Hematopoietic multipotent progenitor cell treated with erythropoietin and hydrocortisone succinate and interleukin-3 and kit ligand, for 6 days (in vitro differentiated cells): ENCODE measurements at places on chromosomes 1 and 21.

DNA sequence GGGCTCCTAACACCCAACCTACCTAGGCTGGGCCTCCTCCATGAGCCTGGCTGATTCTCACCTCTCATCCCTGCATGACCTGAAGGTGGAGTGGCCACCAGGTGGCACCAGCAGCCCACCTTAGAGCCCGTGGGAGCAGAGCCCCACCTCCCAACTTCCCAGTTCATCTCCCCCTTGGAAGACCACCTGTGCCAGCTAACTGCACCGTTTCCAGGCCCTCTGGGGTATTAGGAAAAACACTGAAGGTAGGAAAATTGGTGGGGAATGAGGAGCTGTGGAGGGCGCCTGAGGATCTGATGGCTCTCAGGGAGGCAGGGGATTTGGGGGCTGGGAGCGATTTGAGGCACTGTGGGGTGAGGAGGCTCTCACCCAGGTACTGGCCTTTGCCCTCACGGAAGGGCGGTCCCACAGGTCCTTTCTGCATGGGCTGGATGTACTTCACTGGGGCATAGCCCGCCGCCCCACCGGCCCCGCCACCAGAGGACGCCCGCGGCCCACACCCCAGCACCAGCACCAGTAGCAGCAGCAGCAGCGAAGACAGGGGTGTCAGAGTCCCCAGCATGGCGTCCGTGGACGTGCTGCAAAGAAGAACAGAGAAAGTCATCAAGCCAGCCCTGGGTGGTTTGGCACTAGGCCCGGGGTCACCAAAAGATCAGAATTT, 11.1 kb downstream of the ADPRS start:
- peak; percentile 87 for DNase-seq

DNA sequence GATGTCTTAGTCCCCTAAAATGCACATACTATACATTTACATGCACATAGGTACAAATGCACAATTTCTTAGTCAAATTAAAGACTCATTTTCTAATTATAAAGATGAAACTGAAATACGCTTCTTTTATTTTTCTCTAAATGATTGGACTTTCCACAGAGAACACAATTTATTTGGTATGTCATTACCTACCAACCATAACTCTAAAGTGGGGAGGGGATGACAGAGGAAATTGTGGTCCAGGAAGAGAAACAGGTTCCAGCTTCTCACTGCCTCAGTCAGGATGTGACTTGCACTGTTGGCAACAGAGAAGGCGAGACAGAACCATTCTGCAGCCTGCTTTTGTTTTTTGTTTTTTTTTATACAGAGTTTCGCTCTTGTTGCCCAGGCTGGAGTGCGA, 1189.2 kb downstream of the PLA2G4A start:
- no peak for DNase-seq

DNA sequence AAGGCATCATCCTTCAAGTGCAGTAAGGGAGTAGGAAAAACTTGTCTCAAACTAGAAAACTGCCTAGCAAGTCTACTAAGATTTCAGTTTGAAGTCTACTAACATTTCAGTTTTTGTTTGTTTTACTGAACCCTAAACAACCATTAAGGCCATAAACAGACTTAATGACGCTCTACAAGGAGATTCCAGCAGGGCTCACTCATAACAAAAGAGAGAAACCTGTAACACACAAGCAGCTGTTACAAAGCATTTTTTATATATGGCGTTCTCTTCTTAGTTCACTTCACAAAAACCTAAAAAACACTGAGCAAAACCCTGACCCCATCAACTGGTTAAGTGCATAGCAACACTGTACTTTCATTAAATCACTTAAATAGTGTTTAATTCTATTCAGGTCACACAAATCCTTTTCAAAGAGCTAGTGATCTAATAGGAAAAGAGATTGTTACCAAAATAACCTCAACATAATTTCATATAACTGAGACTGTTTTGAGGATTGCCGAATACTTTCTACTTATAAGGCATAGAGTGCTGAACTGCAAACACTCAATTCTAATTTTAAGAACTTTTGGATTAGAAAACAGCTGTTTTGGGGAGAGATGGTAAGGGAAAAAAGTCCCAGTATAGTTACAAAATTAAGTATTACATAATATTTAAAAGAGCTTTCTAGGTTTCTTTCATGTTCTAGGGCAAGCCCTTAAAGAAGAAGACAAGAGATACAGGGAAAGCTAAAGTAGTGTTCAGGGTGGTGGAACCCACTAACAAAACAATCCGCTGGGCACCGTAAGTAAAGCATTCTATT, 1.4 kb downstream of the B3GALNT2 start:
- DNase-seq = peak; percentile 47

DNA sequence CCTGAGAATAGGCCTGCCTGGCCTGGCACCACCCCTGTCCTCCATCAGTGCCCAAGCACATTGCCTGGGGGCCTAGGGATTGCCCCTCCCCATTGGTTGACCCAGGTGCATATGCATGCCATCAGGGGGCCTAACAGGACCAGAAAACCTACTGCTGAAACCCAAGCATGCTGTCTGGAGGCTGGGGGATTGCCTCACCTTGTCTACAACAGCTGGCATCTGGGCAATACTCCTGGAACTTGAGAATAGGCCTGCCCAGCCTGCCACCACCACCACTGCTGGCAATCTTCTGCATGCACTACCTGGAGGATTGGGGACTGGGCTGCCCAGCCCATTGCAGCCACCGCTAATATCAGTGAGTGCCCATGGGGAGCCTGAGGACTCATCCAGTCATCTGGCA, 56.1 kb upstream of the BCL10 start:
- no peak for DNase-seq

GRCh38 chr21:22796147-22796546, 1797.9 kb downstream of the NCAM2 start:
- no peak for DNase-seq

DNA sequence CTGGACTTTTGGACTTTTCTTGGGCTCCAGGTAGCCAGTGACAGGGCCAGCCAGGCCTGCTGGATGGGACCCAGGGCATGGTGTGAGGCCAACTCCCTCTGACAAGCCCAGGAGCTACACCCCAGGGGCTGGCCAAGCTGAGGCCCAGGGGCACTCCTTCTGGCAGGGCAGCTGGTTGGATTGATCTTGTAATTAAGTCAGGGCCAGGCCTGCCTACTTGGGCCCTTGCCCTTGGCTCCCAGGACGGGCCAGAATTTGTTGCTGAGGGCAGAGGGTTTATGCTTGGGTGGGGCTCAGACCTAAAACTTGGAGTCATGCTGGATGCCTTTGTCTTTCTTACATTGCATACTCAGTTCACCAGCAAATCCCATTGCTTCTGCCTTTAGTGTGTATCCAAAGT, 20.7 kb downstream of the KCNA2 start:
- DNase-seq = no peak

- DNase-seq = no peak
Observed at GRCh38 chr21:16583556-16583955, 853.8 kb downstream of the USP25 start.

GRCh38 chr21:42307106-42307505, 8.1 kb downstream of the TFF3 start:
- DNase-seq = no peak

DNA sequence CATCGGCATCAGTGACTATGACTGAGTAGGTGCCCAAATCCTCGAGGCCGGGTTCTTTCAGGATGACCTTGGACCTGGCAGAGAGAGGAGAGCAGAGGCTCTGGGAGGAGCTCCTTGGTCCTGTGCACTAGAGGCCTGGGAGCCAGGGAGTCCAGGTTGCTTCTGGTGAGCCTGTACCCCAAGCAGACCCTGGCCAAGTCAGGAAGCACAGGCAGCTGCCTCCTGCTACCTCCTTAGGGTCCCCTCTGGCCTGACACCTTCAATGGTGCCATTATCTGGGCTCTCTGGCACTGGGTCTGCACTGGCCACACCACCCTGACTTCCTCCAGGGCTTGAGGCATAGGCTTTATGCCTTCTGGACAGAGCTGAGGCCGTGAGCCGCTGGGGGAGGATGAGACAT, 37.7 kb downstream of the MYOM3 start:
- DNase-seq = no peak

GRCh38 chr1:1004780-1005697, 5.1 kb upstream of the HES4 start:
- DNase-seq = peak; percentile 81

- no peak for DNase-seq
Observed at GRCh38 chr1:229058111-229058561, 212.8 kb upstream of the RAB4A start.

DNA sequence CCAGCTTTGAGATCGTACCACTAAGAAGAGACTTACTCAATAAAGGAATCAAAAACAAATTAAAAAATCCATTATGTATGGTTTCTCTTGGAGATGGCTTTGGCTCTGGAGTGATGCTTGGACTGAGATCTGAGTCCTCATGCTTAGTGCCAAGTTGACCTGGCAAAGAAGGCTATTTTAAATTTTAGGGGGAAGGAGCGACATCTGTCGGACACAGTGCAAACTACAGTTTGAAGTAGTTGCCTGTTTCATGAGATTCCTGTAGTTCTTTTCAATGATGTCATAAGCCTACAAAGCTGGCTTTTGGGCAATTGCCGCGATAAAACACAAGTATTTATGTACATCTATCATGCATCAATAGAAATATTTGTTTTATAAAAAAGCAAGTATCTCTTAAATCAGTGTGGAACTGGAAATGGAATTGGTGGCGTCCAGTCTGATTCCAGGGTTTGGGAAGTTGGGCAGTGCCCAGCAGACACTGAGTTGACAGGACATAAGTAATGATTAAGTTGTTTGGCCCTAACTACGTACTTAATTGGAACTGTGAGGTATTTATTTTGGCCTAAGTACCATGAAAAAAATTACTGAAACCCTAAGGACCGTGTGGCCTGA, 50.0 kb downstream of the TBCE start:
- DNase-seq = peak; percentile 77

GRCh38 chr1:200224315-200224714, 185.5 kb downstream of the ZNF281 start:
- DNase-seq = no peak

GRCh38 chr1:110053552-110054428, 16.7 kb downstream of the ALX3 start:
- peak; percentile 69 for DNase-seq

DNA sequence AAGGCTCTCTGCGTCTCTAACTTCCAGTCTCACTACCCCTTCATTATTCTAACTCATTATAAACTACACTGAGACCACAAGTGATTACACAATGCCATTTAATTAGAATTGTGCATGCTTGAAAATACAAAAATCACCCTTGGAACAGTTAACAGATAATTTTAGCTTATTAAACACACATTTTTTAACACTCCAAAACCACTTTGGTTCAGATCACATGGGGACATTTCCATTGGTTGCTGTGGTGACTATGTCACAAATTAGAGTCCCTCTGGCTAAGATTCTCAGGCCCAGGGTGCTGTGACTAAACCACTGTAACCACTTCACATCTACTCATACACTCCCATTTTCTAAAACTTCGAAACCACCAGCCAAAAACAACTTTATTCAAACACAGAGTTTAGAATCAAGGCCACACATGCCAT, 43.0 kb downstream of the JAK1 start:
- no peak for DNase-seq

DNA sequence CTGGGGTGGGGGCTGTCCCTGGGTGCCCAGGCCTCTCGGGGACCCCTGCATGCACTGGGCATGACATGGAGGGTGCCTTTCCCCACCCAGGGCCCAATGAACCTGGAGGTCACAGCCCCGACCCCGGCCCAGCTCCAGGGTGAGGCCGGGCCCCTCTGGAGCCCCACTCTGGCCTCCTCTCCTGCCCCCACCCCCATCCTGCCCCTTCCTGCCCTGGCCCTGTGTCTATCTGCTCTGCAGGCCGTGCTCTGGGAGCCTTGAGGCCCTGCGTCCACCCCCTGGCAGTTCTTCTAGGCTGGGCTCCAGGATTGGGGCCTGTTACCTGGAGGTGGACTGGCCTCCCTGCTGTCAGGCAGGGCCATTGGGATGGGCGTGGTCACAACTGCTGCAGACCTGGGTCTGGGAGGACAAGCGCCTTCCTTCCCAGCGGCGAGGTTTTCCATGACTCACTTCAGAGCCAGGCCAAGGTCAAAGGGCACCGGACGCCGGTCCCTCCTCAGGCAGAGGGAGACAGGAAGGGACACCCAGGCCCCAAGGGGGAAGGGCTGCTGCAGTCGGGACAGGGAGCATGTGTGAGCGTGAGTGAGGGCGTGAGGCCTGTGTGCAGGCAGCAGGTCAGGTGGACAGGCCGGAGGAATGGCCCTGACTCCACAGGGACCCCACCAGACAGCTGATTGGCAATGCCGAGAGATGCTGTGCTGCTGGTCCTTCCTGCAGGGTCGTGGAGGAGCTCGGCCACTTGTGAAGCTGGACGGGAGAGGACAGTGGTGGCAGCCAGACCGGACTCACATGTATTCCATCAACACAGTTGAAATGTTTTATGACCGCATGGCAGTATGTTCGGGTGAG, 31.1 kb upstream of the POFUT2 start:
- DNase-seq = no peak

- DNase-seq = no peak
Observed at GRCh38 chr1:180136331-180136967, 18.2 kb upstream of the QSOX1 start.

DNA sequence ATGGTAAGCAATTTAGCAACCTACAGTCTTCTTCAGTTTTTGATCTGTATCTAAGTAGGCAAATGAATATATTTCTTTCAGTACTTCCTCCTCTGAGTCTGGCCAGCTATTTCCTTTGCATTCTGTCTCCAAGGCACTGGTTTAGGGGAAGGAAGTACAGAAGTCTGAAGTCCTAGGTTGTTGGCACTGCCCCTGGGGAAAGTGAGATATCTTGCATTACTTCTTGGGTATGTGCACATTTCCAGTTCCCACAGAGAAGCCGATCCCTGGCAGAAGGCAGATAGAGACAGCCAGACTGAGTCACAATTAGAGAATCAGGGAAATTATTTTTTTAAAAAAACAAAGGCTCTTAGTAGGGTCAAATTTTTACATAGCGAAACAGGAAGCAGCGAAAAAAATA, 98.8 kb downstream of the RASAL2 start:
- peak; percentile 64 for DNase-seq

- DNase-seq = no peak
Observed at GRCh38 chr21:31564439-31564838, 95.1 kb upstream of the SOD1 start.

- DNase-seq = no peak
Observed at GRCh38 chr1:95002164-95002539, 70.6 kb downstream of the ALG14 start.

GRCh38 chr1:91877574-91878208, 8.3 kb downstream of the TGFBR3 start:
- no peak for DNase-seq
